ENCODE measurements at places on chromosomes 12 and 14.

GRCh38 chr12:131133015-131133905, 179.6 kb downstream of the ADGRD1 start:
- DNase-seq, result no peak

- no peak for DNase-seq
Observed at GRCh38 chr14:50375760-50376159, 20.9 kb downstream of the CDKL1 start.

GRCh38 chr12:96606644-96607043, 117.3 kb downstream of the CFAP54 start:
- no peak for DNase-seq

GRCh38 chr12:5846950-5847349, 98.1 kb downstream of the ANO2 start:
- no peak for DNase-seq

GRCh38 chr12:90152897-90153624, 444.4 kb upstream of the ATP2B1 start:
- DNase-seq, result peak; percentile 13

GRCh38 chr12:13060581-13060980, 16.4 kb downstream of the FAM234B start:
- no peak for DNase-seq

- DNase-seq, result no peak
Observed at GRCh38 chr14:95197551-95197950, 40.2 kb upstream of the DICER1 start.

DNA sequence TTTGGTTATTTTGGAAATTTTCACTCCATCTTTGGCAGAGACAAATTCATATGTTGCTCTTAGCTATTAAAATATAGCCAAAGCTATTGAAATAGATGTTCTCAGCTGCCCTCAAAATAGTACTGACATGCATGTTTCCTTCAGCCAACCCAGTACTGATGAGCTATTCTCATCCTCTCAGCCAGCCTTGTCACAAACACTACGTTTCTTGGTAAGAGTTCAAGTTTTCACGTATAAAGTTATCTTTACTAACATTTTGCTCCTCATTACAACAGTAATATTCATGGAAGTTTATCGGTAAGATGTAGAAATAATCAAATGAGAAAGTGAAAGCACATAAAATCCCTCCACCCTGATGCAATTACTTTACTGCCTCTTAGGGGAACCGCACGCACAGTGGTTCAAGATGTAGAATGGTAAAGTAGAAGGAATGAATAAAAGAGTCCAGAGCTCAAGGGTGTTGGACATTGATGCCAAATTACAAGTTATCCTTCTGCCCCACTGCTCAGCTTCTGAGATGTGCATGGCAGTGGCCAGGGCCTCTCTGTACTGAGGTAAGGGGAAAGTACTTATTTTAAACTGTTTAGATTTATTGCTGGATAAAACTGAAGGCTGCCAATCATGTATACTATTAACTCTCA, 20.7 kb downstream of the GCH1 start:
- no peak for DNase-seq

GRCh38 chr14:104142136-104142945, 4.0 kb downstream of the KIF26A start:
- no peak for DNase-seq

Data from SK-N-DZ (cell line).